ENCODE measurements at places on chromosomes 6 and 20. TPM values are rescaled to one million over a fixed set of nuclear protein-coding genes. Genes with fewer than 3 reads are reported as not detected.

Gene SRC
- 57.2 TPM for polyA plus RNA-seq

DNA sequence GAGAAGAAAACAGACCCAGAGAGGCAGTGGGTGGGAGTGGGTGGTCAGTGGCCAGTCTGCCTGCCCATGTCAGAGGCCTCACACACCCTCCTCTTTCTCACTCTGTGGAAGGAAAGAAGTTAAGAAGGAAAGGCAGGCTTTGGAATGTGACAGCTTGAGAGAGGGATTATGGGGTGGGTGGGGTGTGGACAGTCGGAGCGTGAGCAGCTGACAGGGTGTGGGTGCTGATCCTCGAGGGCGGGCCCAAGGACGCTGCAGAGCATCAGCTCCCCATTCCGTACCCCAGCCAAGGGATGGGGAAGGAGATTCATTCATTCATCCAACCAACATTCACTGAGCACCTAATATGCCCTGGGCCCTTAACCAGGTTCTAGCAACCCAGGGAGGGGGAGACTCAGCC lies 4.8 kb downstream of the TGM6 start:
- no peak for DNase-seq

DNA sequence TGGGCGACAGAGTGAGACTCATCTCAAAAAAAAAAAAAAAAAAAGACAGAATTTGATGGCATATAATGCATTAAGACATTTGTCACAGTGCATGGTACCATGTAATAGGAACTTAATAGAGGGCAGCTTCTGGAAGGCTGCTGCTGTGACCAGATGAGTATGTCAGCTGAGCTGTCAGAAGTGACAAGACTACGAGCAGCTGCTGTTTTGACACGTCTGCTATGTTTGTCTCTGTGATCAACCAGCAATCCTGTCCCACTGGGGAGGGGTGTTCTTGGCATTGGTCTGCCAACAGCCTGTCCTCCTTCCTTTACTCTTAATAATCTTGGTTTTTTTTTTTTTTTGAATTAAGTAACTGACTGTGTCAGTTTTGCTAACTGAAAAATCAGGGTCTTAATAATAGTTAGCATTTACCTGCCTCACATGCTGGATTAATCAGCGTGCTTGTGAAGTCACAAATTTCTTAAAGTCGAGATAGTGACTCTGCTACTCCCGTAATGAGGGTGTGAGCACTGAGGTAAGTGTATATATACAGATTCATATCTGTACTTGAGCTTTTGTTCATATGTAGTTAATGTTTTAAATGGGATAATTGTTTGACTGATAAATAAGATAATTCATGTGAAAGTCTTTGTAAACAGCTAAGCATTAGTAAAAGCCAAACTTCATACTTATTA lies 152.4 kb downstream of the BMP2 start:
- peak; percentile 63 for DNase-seq

Gene IBTK
- polyA plus RNA-seq: 44.9 TPM

DNA sequence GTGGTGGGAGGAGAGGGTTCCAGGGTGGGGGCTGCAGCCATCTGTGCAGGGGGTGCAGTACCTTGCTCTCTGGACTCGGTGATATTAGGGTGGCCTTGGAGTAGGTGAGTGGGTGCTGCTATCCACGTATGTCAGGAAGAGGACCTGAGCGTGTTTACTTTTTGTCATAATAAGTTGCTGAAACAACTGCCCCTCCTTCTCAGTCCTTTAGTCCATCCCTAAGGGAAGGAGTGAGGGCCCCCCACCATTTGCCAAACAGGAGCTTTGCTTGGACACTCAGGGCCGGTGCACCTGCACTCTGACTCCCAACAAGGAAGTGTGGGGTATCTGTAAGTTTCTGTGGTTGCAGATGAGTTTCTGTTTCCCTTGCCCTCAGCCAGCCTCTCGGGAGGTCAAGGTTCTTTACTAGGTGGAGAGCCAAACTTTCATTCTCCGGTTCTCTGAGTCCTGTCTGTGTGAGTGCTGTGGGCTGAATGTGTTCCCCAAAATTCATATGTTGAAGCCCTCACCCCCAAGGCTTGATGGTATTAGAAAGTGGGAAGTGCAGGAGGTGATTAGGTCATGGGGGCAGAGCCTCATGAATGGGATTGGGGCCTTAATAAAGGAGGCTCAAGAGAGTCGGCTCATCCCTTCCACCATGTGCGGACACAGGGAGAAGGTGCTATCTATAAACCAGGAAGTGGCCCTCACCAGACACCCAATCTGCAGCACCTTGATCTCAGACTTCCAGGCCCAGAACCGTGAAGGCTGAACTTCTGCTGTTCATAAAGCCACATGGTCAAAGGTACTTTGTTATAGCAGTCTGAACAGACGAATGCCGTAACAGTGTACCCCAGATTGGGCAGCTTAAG lies 19.6 kb upstream of the CCR6 start:
- DNase-seq: no peak

DNA sequence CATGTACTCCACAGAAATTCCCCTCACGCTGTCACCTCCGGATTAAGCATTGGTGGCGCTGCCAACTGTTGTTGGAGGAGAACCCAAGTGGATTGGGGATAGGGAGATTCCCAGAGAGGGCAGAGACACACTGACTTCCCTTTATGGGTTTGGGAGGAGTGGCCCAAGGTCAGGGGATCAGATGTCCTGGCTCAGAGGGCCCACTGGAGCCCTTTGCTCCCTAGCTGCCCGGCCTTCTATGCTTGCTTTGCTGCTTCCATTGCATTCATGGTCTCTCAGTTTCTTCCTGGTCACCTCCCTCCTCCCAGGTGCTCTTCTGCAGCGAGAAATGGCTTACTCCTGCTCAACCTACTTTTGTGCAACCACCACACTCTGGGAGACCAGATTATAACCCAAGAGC lies 14.3 kb downstream of the CUL9 start:
- DNase-seq: no peak

DNA sequence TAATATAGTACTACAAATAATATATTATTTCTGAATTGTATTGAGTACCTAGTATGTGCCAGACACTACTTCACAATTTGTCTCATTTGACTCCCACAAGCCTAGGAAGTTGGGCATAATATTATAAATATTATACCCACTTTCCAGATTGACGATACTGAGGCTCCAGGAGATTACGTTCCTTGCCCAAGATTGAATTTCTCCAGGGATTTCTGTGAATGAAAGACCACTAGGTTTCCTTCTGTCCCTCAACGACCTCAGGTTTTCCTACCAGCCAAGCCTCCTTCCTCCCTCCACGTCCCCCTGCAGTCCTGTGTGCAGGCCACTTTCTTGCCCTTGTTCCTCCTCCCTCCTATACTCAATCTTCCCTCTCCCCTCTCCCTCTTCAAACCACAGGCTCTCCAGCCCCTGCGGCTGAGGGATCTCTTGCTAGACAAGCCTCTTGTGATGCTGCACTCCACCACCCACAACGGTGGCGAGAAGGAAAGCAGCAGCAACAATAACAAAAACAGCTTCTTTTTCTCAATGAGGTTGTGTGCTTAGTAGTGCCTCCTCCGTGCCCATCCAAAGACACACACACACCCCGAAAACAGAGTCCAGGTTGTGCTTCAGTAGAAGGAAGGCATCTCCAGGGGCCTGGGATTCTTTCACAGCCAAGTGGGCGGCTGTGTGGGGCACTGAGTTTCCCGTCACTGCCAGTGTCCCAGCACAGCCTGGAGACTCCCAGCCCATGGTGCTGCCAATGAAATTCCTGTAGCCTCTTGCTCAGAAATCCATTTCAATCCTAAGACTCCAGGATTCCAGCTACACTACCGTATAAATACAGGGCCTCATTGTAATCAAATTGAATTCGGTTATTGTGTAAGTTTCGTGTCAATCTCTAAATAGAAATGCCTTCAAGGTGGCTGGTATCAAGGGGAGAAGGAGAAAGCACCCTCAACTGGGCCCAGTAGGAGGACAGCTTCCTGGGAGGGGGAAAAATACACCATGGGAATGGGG lies 94.4 kb downstream of the NCR2 start:
- DNase-seq: no peak

Gene COL9A3
- 57.8 TPM for polyA plus RNA-seq

DNA sequence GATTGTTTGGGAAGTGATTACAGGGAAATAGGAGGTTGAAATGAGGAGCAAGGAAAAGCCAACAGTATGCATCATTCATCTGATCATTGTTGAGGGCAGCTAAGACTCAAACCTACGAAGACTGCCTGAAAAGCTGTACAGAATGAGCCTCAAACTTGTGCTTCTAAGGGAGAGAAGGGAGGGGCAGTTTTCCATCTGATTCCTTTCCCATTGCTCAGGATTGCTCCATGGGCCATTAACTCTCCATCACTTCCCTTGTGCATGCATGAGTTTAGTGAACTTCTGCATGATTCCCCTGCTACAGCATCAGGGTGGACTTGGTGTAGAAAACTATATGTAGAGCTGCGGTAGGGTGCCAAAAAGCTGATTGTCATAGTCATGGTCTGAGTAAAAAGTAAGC lies 742.7 kb upstream of the SLC35B3 start:
- no peak for DNase-seq

All from right lung (tissue), 10 donors.